ENCODE measurements at places on chromosomes 13 and 19.

- no peak for DNase-seq
Observed at GRCh38 chr13:102693250-102693649, 1.6 kb downstream of the METTL21C start.

DNA sequence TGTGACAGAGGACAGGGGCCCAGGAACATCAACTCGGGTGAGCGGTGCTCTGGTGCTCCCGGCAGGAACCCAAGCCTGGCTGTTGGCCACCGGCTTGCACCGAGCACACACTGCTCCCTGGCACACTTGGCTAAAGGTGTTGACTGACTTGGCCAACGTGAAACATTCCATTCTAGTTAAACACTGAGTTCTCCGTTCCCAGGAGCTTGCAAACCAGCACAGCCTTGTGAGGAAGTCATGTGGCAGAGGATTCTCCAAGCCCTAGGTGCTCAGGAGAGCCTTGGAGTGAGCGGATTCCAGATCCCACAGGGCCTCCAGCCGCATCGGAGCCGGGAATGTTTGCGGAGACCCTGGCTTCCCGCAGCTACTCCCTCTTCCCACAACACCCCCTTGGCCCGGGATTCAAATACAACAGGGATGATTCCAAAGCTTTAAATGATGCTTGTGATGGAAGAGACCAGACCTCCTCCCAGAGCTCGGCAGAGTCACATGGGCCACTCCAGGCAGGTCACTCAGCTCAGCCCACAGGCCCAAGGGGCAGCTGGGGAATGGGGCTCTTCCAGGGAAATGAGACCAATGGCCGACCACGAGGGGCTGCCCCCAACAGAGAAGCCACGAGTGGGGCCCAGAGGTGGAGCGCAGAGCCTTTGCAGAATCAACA lies 2.9 kb downstream of the C13orf46 start:
- DNase-seq, result no peak

DNA sequence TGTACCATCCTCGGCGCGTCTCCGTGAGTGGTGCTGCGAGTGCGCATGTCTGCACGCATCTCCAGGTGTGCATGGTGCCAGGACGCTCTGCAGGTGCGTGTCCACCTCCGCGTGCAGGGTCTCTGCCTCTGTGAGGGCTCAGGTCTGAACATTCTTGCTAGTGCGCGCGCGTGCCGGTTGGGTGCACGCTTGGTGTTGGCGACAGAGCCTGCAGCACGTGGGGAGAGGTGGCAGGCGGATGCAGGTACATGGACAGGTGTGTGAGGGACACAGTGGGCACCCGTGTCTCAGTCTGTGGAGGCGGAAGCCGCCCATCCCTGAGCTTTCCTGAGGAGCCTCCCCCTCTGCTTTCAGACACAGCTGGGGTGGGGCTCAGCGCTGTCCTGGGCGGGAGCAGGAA lies 4.9 kb upstream of the OR10H2 start:
- DNase-seq, result no peak

- DNase-seq, result no peak
Observed at GRCh38 chr13:110637747-110638146, 22.4 kb downstream of the NAXD start.

GRCh38 chr13:91384896-91385295 lies 13.5 kb upstream of the GPC5 start:
- DNase-seq, result no peak

- DNase-seq, result no peak
Observed at GRCh38 chr13:71828564-71828963, 38.4 kb downstream of the DACH1 start.

DNA sequence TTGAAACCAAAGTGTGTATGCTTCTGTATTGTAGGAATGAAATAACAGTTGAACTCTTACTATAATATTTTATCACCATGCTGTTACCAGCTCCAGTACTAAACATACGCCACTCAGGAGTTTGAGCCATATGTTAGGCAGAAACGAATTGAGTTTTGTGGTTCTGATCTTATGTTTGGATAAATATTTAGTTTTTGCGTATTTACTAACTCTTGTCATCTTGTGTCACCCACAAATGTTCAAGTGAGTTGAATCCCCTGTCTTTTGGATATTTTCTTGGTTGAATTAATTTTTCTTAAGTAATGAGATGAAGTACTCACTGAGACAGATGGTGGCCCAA lies 1.5 kb downstream of the FNDC3A start:
- no peak for DNase-seq

DNA sequence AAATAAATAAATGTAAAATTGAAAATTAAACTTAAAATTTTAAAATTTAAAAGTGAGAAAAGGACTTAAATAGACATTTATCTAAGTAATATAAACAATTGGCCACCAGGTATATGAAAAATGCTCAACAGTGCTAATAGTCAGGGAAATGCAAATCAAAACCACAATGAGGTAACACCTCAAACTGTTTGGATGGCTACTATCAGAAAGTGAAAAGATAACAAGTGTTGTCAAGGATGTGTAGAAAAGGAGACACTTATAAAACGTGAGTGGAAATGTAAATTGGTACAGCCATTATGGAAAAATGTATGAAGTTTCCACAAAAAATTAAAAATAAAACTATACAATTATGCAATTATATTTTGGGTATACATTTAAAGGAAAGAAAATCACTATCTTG lies 752.2 kb downstream of the EFNB2 start:
- DNase-seq, result no peak

DNA sequence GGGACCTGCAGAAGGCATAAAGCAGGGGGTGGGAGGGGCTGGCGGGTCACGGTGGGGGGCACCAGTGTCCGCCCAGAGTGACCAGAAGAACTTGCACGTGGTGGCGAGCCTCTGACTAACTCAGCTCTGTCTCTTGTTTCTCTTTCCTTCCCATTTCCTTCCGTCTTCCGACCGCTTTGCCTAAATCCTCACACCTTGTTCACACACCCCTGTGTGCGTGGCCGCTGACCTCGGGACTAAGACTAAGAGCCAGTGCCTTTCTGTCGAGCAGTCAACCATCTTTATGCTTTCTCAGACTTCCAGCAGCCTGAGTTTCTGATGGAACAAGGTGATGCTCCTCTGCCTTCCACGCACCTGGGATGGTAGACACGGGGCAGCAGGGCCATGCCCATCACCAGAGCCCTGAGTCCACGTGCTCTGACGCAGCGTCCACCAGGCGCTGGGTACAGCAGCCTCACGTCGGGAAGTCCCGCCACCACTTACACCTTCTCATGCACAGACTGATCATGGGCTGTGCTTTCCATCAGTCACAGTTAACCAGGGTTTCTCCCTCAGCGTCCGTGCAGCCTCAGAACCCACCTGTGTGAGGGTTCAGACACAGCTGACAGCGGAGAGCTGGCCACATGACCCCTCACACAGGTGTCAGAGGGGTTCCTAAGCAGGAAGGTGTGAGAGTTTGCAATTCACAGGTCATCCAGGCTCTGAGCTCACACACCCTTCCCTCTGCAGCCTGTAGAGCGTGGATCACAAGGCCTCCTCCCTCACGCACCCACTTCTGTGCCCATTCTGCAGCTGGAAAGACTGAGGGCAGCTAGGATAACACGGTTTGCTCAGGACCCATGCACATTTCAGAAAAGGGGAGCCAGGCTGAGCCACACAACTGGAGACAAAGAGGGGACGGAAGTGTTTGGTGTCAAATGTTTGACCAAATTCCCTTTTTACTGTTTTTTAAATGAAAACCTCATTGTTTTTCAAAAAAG lies 90.7 kb upstream of the MCF2L start:
- no peak for DNase-seq

- no peak for DNase-seq
Observed at GRCh38 chr13:51065372-51066090, 45.5 kb downstream of the C13orf42 start.

GRCh38 chr13:101949681-101950080 lies 452.2 kb downstream of the FGF14 start:
- peak; percentile 68 for DNase-seq

DNA sequence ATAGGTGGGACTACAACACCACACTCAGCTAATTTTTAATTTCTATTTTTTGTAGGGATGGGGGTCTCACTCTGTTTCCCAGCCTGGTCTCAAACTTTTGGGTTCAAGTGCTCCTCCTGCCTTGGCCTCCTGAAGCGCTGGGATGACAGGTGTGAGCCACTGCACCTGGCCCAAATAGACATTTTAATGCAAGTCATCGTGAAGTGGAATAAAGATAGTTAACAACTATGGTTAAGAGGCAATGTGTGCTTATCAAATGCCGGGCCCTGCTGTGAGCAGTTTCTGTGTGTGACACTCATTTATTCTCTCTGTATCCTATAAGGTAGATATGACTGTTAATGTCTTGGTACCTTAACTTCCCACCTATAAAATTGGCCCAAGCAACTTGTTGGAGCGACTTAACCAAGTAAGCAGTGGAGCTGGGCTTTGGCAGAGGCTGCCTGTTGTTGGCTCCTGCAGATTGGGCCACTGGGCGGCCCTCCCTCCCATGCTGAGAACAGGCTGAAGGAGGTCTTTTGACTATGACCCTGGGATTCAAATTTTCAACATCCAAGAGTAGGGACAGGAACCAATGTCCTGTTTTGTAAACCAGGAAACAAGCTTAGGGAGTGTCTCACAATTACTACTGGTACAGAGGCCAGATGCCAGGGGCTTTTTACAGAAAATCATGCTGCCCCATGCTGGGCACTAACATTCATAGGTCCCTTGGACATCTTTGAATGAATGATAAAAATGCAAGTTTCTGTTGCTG lies 450.7 kb downstream of the TSHZ3 start:
- DNase-seq, result no peak

GRCh38 chr13:108155185-108156106 lies 59.9 kb downstream of the LIG4 start:
- DNase-seq, result peak; percentile 12

DNA sequence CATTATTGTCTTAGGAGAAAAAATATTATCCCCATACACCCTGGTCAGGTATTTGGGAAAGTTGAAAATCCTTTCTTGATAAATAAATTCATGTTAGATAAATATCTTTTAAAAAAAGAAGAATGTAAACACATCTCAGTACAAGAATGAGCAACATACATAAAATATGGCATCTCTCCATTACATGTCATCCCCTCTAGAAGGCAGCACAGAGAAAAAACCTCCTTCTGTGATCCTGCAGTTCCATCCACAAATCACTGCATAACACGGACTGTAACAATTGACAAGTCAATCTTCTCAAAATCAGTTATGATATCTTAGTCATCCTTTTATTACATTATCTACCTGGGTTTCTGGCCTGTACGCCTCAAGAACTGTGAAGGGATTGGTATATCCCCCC lies 683.9 kb upstream of the KLHL1 start:
- no peak for DNase-seq

GRCh38 chr19:40223135-40223822 lies 3.2 kb downstream of the CCNP start:
- DNase-seq, result no peak

- no peak for DNase-seq
Observed at GRCh38 chr19:48123907-48124651, 13.5 kb upstream of the PLA2G4C start.

Data from MV-4-11 (cell line).